Right renal cortex interstitium (tissue), 3 donors: ENCODE measurements at places on chromosomes 4 and X. TPM values are rescaled to one million over a fixed set of nuclear protein-coding genes. Genes with fewer than 3 reads are reported as not detected.
A peak's percentile ranks its signal among the peaks of the same experiment; 100 is the strongest.

- no peak for DNase-seq
These were observed 40.9 kb downstream of the IL1RAPL1 start for GRCh38 chrX:28628120-28628519.

- DNase-seq: no peak
These were observed 4.0 kb downstream of the PLCXD1 start for GRCh38 chrX:285076-285677.

DNA sequence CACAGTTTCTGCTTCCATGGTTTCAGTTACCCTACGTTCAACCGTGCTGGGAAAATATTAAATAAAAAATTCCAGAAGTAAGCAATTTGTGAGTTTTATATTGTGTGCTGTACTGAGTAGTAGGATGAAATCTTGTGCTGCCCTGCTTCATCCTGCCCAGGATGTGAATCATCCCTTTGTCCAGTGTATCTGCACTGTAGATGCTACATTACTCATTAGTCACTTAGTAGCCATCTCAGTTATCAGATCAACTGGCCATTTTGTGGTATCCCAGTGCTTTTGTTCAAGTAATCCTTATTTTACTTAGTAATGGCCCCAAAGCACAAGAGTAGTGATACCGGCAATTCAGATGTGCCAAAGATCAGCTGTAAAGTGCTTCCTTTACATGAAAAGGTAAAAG is 97.9 kb downstream of the COX18 start:
- no peak for DNase-seq

DNA sequence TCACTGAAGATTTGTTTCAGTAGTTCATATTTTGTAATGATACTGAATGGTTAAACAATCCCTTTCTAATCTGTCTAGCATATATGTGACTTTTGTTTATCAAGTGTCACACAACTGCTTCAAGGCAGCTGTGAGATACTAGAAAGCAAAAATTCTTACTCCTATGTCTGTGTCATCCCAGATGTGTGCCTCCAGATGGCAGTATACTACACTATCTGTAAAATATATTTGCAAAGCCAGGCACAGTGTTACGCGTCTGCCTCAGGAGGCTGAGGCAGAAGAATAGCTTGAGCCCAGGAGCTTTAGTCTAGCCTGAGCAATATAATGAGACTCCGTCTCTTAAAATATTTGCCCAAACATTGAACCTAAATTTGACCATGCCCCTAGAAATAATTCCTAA is 4.0 kb downstream of the NUDT10 start:
- DNase-seq: no peak

GRCh38 chrX:16160729-16161128 is 6.6 kb upstream of the MAGEB17 start:
- DNase-seq: no peak

- no peak for DNase-seq
These were observed 386.2 kb downstream of the PCDH7 start for GRCh38 chr4:31106419-31106818.

DNA sequence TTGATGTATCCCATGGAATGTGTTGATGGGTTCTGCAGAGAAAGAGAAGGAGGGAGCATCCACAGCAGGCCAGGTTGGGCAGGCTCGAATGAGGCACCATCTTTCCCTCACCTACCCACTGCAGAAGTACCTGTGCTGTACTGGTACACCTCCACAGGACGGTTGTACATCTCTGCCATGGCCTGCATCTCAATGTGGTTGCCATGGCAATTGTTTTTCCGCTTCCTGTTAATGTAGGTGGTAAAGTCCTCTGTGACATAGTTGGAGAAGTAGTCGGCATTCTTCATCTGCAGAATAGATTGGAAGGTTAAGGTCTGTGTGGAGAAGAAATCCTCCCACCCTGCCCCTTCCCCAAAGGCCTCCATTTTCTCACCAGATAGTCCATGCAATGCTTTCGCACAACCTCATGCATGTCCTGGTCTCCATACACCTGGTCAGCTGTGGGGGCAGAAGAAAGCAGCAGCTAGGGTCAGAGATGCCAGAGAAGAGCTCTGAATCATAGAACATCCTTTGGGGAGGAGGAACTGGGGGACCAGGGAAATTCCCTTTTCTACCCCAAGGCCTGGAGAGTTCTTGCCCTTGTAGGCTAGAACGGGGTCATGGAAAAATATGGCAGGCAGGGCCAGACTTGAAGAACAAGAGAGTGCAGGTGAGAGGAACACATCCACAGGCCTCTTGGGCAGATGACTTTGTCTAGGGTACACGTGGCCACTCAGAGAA is 15.9 kb upstream of the PIM2 start:
- DNase-seq: no peak

GRCh38 chr4:46931981-46932380 is 22.9 kb upstream of the COX7B2 start:
- peak; percentile 9 for DNase-seq

- DNase-seq: no peak
These were observed 335.2 kb downstream of the PPP1R2C start for GRCh38 chrX:42442745-42443144.

GRCh38 chrX:72057849-72058248 is 73.9 kb downstream of the RTL5 start:
- DNase-seq: no peak

DNA sequence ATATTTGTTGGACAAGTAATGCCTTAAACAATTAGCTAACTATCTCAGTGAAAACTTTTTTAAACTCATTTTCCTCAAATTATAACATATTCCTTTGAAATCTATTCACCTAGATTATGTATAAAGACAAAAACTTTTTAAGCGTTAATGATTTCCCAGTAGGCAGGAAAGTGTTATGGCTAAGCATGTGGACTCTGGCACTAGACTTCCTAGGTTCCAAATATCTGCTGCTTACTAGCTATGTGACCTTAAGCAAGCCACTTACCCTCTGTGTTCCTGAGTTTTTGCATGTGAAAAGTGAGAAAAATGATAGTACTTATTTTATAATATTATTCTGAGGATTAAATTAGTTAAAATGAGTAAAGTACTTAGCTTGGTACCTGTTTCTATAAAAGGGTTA is 301.8 kb downstream of the STPG2 start:
- DNase-seq: no peak

GRCh38 chrX:1502853-1503252 is 34.1 kb downstream of the P2RY8 start:
- no peak for DNase-seq

GRCh38 chrX:55648434-55648833 is 25.2 kb downstream of the FOXR2 start:
- no peak for DNase-seq

GRCh38 chr4:148376151-148376550 is 66.1 kb downstream of the NR3C2 start:
- DNase-seq: no peak

- no peak for DNase-seq
These were observed 422.9 kb downstream of the SPRY1 start for GRCh38 chr4:123819362-123820035.

DNA sequence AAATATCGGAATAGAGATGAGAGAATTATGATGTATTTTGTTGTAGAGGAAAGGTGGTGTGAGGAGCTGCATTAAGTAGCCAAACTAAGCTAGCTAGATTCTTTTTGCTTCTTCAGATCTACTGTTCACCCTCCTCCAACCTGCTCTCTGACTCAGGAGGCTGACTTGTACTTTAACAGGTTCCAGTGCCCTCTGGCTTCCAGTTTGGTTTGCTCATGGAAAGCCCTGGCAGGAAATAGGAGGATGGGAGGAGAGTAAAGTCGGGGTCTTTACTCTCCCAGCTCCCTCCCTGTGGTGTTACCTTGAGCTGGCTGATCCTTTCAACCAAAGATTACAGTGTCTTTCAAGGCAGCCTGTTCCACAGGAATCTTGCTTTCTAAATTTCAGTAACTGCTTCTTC is 277.0 kb upstream of the EDA2R start:
- DNase-seq: no peak

Gene KDM6A
- 28.2 TPM for polyA plus RNA-seq

Gene TMEM154
- polyA plus RNA-seq: 0.72 TPM

Gene CSAG2
- polyA plus RNA-seq: not detected

Gene APLN
- polyA plus RNA-seq: 7.8 TPM

Gene ASMT
- polyA plus RNA-seq: 0.11 TPM

Gene PF4V1
- polyA plus RNA-seq: 0.71 TPM

Gene DAPP1
- 1.8 TPM for polyA plus RNA-seq

Gene SYTL5
- polyA plus RNA-seq: 2.8 TPM
